Mesothelial cell of epicardium (in vitro differentiated cells): ENCODE measurements at places on chromosomes 12 and 14.

DNA sequence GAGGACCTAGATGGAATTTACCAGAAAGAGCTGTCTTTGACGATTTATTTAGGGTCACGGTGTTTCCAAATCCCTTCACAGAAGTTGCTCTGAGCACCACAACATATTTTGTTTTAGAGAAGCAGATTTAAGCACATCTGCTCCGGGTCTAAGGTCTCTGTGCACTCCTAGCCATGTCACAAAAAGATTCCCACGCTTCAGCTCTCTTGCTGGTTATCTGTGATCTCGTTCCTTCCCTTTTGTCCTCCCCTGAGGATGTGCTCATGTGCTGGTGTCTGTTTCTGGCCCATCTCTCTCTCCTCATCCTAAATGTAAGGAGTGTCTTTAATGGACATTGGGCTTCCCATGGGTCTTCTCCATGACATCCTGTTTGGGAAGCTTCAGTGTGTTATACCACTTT, 53.7 kb upstream of the GNPNAT1 start:
- H3K27me3 ChIP-seq, result no peaks in the 10 kb centered on the region
- H3K36me3 ChIP-seq, result no peaks in the 10 kb centered on the region
- peaks cover 8% of the 10 kb centered on the region for H3K4me1 ChIP-seq

DNA sequence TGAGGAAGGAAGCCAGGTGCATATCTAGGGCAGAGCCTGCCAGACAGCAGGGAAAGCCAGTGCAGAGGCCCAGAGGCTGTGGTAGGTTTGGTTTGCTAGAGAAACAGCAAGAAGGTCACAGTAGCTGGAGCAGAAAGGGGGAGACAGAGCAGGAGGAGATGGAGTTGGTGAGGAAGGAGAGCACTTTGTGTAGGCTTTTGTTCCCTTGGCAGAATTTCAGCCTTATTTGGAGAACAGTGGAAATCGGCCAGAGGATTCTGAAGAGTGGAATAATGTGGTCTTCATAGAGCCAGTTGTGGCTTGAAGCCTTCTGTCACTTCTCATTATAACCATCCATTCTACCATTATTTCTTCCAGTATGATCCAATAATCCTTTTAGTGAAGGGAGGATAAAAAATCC, 212.9 kb upstream of the FAR2 start:
- peaks cover 19% of the 10 kb centered on the region for H3K4me1 ChIP-seq
- H3K36me3 ChIP-seq, result no peaks in the 10 kb centered on the region
- no peaks in the 10 kb centered on the region for H3K27me3 ChIP-seq
- no peak for DNase-seq
- no peak overlapping the region for H3K27ac ChIP-seq

- DNase-seq, result no peak
- H3K4me3 ChIP-seq, result no peak overlapping the region
- no peaks in the 10 kb centered on the region for H3K36me3 ChIP-seq
- peaks cover 3% of the 10 kb centered on the region for H3K4me1 ChIP-seq
- peaks cover 18% of the 10 kb centered on the region for H3K27me3 ChIP-seq
Measured at GRCh38 chr14:78154827-78155226, 15.3 kb upstream of the NRXN3 start.

- H3K4me3 ChIP-seq, result no peak overlapping the region
- no peak for DNase-seq
- peaks cover 11% of the 10 kb centered on the region for H3K4me1 ChIP-seq
- no peaks in the 10 kb centered on the region for H3K27me3 ChIP-seq
Measured at GRCh38 chr12:91690531-91690930, 455.1 kb downstream of the BTG1 start.

DNA sequence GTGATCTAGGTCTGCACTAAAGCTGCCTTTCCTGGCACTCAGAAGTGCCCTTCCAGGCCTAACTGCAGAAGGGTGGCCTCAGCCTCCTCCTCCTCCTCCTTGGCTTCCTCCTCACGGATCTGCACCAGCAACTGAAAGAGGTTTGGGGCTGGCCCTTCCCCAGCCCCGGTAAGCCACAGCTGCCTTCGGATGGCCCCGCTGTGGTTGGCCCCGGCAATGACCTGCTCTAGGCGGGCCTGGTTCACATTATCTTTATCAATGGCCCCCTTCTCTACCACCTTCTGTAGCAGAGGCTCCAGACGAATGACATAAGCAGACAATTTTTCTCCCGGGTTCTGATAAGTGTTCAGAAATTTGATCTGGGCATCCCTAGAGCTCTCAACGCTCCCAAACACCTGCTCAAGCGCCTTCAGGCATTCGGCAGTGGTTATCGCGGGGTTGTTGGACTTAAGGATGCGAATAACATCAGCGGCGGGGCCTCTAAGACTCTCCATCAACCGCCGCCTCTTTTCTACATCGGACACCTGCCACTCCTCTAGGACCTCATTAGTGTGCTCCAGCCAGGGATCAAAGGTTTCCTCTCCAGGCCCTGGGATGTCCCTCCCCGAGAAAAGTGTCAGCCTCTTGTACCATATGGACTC, 1.5 kb downstream of the PNMA1 start:
- peak overlapping the region; percentile 97 for H3K27ac ChIP-seq
- H3K4me1 ChIP-seq, result peaks cover 37% of the 10 kb centered on the region
- no peak for DNase-seq
- peak overlapping the region; percentile 84 for H3K4me3 ChIP-seq
- no peaks in the 10 kb centered on the region for H3K27me3 ChIP-seq

GRCh38 chr12:44930972-44931600, 55.0 kb upstream of the NELL2 start:
- H3K27me3 ChIP-seq, result peaks cover 6% of the 10 kb centered on the region
- H3K36me3 ChIP-seq, result no peaks in the 10 kb centered on the region
- peaks cover 2% of the 10 kb centered on the region for H3K4me1 ChIP-seq
- H3K27ac ChIP-seq, result no peak overlapping the region
- no peak overlapping the region for H3K4me3 ChIP-seq

GRCh38 chr12:15956413-15957185, 45.5 kb downstream of the DERA start:
- H3K27ac ChIP-seq, result no peak overlapping the region
- peaks cover 17% of the 10 kb centered on the region for H3K4me1 ChIP-seq
- no peak overlapping the region for H3K4me3 ChIP-seq
- H3K27me3 ChIP-seq, result no peaks in the 10 kb centered on the region

- peaks cover 3% of the 10 kb centered on the region for H3K36me3 ChIP-seq
- no peaks in the 10 kb centered on the region for H3K4me1 ChIP-seq
- DNase-seq, result no peak
- no peaks in the 10 kb centered on the region for H3K27me3 ChIP-seq
- H3K27ac ChIP-seq, result no peak overlapping the region
Measured at GRCh38 chr12:63802012-63802608, 22.4 kb downstream of the RXYLT1 start.

DNA sequence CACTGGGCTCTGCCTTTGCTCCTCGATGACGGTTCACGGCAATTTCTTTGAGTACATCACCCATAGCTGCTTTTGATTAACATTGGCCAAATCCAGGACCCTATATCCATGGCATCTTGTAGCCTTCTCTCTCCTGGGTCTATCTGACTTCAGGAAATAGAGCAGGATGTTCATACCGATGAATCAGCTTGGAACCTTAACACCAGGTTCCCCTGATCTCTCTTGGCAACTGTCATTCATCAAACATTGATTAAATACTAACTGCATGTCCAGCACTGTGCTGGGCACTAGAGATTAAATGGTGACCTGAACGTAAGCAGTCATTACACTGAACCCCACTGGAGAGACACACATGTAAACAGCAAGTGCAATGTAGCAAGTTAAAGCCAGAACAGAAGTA, 77.0 kb upstream of the MED13L start:
- H3K27me3 ChIP-seq, result no peaks in the 10 kb centered on the region
- no peaks in the 10 kb centered on the region for H3K36me3 ChIP-seq
- H3K27ac ChIP-seq, result no peak overlapping the region
- H3K4me1 ChIP-seq, result peaks cover 20% of the 10 kb centered on the region

GRCh38 chr14:58730792-58731464, 93.2 kb downstream of the DACT1 start:
- H3K36me3 ChIP-seq, result no peaks in the 10 kb centered on the region
- peak overlapping the region; percentile 28 for H3K27ac ChIP-seq
- H3K4me1 ChIP-seq, result peaks cover 22% of the 10 kb centered on the region
- no peaks in the 10 kb centered on the region for H3K27me3 ChIP-seq
- no peak overlapping the region for H3K4me3 ChIP-seq
- no peak for DNase-seq

DNA sequence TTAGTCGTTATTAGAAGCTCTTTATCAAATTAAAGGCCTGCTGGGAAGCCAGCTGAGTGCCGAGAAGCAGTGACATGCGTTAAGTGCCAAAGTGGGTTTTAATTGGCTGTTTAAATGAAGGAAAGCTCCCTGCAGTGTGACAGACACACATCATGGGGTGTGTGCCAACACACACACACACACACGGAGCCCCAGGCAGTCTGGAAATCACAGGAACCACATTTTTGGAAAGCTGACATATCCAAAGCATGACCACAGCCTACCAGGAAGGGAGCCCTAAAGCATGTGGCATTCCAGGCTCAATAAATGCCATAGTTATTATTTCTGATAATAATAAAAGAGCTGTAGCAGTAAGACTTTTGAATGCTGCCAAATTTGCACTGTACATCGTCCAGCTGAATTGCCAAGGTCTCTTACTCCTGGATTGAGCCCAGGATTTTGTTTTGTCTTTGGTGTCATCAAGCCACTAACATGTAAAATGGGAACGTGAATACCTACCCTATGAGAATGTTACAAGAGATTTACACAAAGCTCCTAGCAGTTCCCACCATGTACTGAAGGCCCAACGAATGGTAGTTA, 135.1 kb downstream of the TMEM30B start:
- no peaks in the 10 kb centered on the region for H3K27me3 ChIP-seq
- H3K4me1 ChIP-seq, result peaks cover 37% of the 10 kb centered on the region
- DNase-seq, result no peak
- H3K36me3 ChIP-seq, result peaks cover 16% of the 10 kb centered on the region
- peak overlapping the region; percentile 89 for H3K27ac ChIP-seq

- no peak for DNase-seq
- no peaks in the 10 kb centered on the region for H3K36me3 ChIP-seq
- no peaks in the 10 kb centered on the region for H3K27me3 ChIP-seq
- H3K4me3 ChIP-seq, result no peak overlapping the region
- H3K27ac ChIP-seq, result no peak overlapping the region
Measured at GRCh38 chr12:28622406-28622805, 432.1 kb downstream of the CCDC91 start.

- no peak overlapping the region for H3K27ac ChIP-seq
- H3K4me1 ChIP-seq, result peaks cover 28% of the 10 kb centered on the region
- no peak for DNase-seq
- H3K36me3 ChIP-seq, result no peaks in the 10 kb centered on the region
Measured at GRCh38 chr14:100406505-100407131, 83.5 kb downstream of the SLC25A47 start.

GRCh38 chr14:26289891-26290486, 307.8 kb downstream of the NOVA1 start:
- no peaks in the 10 kb centered on the region for H3K27me3 ChIP-seq
- no peaks in the 10 kb centered on the region for H3K36me3 ChIP-seq

DNA sequence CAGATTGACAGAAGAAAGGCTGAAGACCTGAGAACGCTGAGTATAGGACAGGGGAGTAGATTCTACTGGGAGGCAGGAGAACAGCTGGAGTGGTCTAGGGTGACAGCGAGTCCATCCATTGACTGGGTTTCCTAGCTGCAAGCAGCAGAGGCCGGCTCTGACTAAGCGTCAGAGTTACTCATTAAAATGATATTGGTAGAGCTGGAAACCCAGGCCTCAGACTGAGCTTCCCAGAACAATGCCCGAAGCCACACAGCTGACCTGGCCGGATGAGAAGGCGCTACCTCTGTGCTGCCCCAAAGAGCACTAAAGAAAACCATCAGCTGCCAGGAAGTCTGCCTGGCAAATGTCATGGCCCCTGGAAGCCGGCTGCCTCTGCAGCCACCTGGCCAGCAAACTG, 78.5 kb upstream of the FZD10 start:
- no peak overlapping the region for H3K27ac ChIP-seq
- DNase-seq, result no peak
- peaks cover 46% of the 10 kb centered on the region for H3K27me3 ChIP-seq
- peaks cover 21% of the 10 kb centered on the region for H3K4me1 ChIP-seq

DNA sequence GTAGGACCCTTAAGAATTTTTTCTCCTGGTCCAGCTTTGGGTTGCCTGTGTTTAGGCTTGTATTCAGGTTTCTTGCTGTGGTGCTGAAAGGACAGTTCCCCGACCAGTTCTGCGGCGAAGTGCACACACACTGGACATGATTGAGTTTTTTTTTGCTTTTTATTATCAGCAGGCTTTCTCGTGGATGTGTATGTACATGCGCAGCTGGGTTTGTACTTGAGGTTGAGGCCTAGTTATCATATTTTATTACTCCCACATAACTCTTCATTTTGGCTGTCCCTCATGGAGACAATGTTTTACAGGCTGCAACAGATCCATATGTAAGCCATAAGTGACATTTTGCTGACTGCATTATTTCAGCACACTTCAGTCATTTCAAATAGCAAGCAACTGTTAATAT, 2.5 kb downstream of the SCN8A start:
- no peaks in the 10 kb centered on the region for H3K36me3 ChIP-seq
- no peak overlapping the region for H3K27ac ChIP-seq
- no peak overlapping the region for H3K4me3 ChIP-seq
- peaks cover 59% of the 10 kb centered on the region for H3K27me3 ChIP-seq
- H3K4me1 ChIP-seq, result peaks cover 14% of the 10 kb centered on the region
- peak; percentile 41 for DNase-seq

DNA sequence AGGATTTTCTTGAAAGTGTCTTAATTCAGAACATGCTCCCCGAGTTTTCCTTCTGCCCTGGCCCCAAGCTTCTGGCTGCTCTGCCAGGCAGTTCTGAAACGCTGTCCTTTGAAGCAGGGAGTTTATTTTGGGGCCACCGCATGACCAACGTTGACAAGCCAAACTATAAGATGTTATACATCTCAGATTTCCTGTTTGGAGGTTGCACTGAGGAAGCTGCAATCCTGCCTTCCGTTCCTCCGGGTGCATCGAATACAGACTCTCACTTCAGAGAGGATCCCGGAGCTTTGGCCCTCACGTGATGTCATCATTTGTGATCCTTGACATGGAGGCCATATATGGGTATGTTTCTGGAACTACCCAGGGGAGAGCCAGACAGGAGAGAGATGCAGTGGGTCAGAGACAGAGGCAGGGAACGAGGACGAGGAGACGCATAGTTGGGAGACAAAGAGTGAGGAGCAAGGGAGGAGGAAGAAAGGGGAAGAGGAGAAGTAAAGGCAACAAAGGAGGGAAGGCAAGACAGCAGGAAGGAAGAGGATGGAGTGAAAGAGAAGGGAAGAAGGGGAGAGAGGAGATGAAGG, at the start of gene ASB2:
Gene ASB2 (minus strand): TSS at position 94 of the 581 bp plus-strand sequence. CDS start 12,031 bp downstream, outside the sequence.
- no peaks in the 10 kb centered on the region for H3K36me3 ChIP-seq
- no peaks in the 10 kb centered on the region for H3K4me1 ChIP-seq
- DNase-seq, result no peak
- H3K4me3 ChIP-seq, result no peak within 1 kb of the TSS
- H3K27ac ChIP-seq, result no peak within 1 kb of the TSS
- peaks cover 3% of the 10 kb centered on the region for H3K27me3 ChIP-seq

GRCh38 chr14:78282437-78282836, 112.3 kb downstream of the NRXN3 start:
- H3K36me3 ChIP-seq, result no peaks in the 10 kb centered on the region
- no peaks in the 10 kb centered on the region for H3K4me1 ChIP-seq
- H3K4me3 ChIP-seq, result no peak overlapping the region
